Fibroblast of the conjunctiva (primary cell): ENCODE measurements at places on chromosomes 3 and 15.

GRCh38 chr15:67094001-67094826 is 28.8 kb downstream of the SMAD3 start:
- DNase-seq, result no peak

- no peak for DNase-seq
Measured at GRCh38 chr3:140584549-140584948, 93.3 kb upstream of the TRIM42 start.

DNA sequence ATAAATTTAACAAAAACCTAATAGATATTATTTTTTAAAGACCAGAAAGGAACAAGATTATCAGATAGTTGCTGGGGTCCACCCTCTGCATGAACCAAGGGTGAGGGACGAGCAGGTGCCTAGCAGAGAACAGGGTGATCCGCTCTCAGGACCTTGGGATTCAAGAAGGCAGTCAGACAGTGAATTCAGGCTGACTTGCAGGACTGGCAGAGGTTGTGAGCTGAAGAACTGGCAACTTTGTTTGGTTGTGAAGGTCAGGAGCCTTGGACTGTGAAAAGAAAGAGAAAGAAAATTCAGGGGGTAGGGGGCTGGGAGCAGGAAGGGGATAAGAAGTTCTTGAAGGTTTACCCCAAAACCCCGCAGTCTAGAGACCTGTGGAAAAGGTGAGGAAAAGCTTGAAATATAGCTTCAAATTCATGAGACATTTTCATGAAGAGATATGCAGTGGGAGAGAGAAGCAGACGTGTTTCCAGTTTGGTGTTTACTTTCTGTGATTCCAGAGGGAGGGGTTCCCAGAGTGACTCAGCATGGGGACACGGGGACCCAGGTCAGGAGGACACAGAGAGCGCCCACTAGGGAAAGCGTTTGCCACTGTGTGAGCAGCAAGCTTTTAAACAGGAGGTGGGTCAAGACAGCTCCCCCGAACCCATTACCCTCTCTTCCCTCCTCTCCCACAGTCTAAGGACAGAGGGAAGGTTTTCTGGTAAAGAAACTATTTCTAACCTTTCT is 217.2 kb upstream of the UMPS start:
- DNase-seq, result no peak

- DNase-seq, result no peak
Measured at GRCh38 chr3:155602307-155602706, 142.6 kb downstream of the PLCH1 start.

DNA sequence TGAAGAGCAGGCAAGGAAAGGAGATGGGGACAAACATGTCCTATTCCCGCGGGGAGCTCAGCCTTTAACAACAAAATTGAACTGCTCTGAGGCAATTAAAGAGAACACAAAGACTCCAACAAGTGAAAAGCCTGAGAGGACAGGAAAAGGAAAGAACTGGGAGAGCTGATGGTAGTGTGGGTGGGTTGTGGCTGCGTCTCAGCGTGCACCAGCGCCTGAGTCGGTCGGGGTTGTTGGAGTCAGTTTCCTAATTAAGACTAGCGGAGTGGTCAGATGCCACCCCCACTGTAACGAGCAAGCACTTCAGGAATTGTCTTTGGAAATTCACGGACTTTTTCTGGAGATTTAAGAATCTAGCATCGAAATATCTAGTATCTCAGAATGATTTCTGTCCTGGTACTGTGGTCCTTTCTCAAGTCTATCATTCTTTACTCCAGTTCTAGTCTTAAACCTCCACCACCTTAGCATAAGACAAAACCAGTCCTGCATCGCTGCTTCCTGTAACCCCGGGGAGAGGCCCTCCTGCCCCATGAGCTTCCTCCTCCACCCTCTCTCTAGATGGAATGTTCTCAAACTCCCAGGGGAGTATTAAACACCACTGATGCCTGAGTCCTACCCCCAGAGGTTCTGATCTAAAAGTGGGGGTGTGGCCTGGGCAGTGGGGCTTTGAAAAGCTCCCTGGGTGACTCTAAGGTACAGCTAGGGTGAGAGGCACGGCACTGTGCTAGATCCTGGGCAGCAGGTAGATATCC is 104.0 kb downstream of the CYP19A1 start:
- no peak for DNase-seq
